Astrocyte (in vitro differentiated cells and primary cell): ENCODE measurements at places on chromosomes 3 and 15.

- DNase-seq = no peak
Observed at GRCh38 chr3:13368834-13369233, 51.3 kb downstream of the NUP210 start.

DNA sequence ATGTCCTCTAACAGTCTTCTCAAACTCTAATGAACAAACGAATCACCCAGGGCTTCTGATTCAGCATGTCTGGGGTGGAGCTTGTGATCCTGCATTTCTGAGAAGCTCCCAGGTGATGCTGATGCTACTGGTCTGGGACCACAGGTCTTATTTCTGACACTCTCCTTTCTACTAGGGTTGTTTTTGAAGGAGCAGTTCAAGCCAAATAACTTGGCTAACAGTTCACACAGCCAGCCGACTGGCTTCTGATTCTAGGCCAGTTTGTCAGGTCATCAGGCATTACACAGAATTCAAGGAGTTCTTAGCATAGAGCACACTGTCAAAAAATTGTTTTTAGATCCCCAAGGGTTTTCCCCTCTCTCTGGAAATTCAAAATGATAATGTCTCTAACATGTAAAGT is 100.7 kb downstream of the TIGIT start:
- DNase-seq = no peak

GRCh38 chr3:87025661-87026645 is 35.0 kb upstream of the VGLL3 start:
- no peak for DNase-seq

GRCh38 chr3:22507709-22508108 is 695.4 kb upstream of the UBE2E2 start:
- no peak for DNase-seq

- peak; percentile 51 for DNase-seq
Observed at GRCh38 chr15:85419161-85419560, 38.8 kb downstream of the AKAP13 start.
